Right cardiac atrium (tissue), 5 donors: ENCODE measurements at places on chromosomes 12 and 14. TPM values are rescaled to one million over a fixed set of nuclear protein-coding genes. Genes with fewer than 3 reads are reported as not detected.

Gene EPYC
- not detected for total RNA-seq

Gene STXBP6
- total RNA-seq = 30.8 TPM

Gene SUSD6
- 25.9 TPM for total RNA-seq

Gene BDKRB1
- not detected for total RNA-seq

Gene TAS2R42
- not detected for total RNA-seq

Gene TMTC1
- total RNA-seq = 52.5 TPM

Gene TAS2R19
- total RNA-seq = 2.9 TPM

Gene KRT79
- total RNA-seq = not detected

Gene CLEC4E
- 0.95 TPM for total RNA-seq

GRCh38 chr14:106308839-106309389, 782.5 kb downstream of the TMEM121 start:
- DNase-seq = no peak

- no peak for DNase-seq
These were observed 130.1 kb upstream of the LHX5 start for GRCh38 chr12:113601656-113602263.

DNA sequence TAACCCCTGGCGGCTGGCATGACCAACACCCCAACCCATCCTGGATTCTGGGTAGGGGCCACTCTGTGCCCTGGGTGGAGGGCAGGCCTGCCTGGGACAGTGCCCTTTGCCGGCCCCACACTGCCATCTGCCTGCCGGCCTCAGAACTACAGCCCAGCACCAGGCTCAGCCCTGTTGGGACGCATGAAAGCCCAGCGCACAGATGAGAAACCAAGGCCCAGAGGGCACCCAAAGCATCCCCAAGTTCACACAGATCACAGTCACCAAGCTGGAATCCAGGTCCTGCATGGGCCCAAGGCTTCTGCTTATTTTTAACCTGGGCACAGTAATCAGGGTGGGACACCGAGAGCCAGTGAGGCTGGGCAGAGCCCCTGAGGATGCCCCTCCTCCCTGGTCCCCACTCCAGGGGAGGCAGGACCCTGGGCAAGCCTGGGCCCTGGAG, 26.2 kb downstream of the RFLNA start:
- peak; percentile 68 for DNase-seq

GRCh38 chr12:93087840-93088610, 158.9 kb upstream of the EEA1 start:
- no peak for DNase-seq

DNA sequence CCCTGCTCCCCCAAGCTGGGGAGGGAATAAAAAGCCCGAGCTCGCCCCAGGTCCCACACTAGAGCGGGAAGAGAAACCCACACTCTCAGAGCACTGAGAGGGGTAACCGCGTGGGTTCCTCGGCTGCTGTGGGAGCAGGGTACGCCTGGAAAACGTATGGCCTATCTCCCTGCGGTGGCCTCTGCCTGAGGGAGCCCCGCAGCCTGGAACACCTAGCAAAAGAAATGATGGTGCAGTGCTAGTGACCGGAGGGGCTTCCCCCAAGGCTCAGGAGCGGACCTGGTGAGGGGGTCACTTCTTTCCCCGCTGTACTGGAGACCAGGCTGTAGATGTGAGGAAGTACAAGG, 2.5 kb upstream of the OR4N2 start:
- DNase-seq = no peak

GRCh38 chr12:15201056-15201455, 20.2 kb downstream of the RERG start:
- DNase-seq = no peak

DNA sequence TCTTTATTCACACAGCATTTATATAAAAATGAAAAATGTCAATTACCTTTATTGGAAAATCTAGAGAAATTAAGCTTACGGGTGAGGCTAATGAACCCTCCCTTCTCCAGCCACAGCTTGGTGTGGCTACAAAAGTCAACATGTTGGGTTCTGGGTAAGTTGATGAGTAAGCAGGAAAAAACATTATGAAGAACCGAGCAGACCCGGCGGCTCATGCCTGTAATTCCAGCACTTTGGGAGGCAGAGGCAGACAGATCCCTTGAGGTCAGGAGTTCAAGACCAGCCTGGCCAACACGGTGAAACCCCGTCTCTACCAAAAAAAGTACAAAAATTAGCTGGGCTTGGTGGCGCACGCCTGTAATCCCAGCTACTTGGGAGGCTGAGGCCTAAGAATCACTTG, 10.9 kb downstream of the NAA25 start:
- no peak for DNase-seq

- DNase-seq = no peak
These were observed 258.6 kb upstream of the TMEM132C start for GRCh38 chr12:128008341-128008740.

DNA sequence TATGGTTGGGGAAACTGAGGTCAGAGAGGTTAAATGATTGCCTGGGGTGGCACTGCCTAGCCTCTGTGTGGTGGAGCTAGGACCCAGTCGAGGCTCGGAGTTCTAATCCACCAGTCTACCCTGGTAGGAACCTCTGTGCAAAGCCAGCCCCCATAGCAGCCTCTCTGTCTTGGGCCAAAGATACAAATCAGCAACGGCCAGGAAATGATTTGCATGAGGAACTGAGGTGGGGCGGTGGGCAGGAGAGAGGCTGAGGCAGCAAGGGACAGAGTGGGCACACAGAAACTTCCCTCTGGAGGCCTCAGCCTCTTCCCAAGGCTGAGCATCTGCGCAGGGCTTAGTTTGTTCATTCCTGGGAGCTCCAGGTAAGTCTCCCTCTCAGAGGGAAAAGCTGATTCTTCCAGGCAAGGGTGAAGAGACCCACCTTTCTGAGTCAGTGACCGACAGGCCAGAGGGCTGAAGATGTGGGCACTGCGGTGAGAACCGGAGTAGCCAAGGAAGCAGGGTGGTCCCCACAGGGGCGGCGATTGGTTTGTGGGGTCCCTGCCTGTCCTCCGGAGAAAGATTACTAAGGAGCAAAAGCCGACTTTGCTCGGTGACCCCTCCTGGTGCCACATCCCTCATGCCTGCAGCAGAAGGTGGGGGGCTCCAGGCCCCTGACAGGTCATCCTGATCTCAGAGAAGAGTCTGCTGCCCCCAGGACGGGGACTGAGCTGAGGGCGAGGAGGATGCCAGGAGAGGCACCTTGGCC, 134.6 kb downstream of the CACNA1C start:
- DNase-seq = no peak

- no peak for DNase-seq
These were observed 56.4 kb upstream of the NEDD1 start for GRCh38 chr12:96850676-96851075.

GRCh38 chr14:75469606-75470237, 41.9 kb downstream of the JDP2 start:
- no peak for DNase-seq

DNA sequence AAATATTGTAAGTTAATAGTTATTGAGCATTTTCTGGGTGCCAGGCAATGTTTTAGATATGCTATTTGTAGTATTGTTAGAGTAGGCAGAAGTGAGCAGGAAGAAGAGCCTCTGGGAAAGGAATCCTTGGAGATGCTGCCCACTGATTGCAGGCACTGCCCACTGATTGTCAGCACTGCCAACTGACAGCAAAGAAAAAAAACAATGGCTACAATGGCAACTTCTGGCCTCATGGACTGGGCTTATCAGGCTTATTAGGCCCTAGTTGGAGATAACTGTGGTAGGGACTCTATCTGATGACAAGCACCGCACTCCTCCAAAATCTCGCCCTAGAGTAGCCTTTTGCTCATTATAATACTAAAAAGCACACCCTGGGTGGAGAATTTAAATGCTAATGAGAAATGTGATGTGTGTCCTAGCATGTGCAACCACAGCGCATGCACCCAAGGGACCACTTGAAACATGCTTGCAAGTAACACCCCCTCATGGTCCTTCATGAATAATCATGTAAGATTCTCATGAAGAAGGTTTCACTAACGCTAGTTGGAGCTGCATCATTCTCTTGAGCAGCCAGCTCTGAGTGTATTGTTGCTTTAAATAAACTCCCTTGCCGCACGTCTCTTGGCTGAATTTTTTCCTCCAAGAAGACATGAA, 103.5 kb upstream of the PPP4R3A start:
- DNase-seq = no peak

GRCh38 chr14:35340616-35341453, 48.7 kb downstream of the PSMA6 start:
- peak; percentile 61 for DNase-seq

DNA sequence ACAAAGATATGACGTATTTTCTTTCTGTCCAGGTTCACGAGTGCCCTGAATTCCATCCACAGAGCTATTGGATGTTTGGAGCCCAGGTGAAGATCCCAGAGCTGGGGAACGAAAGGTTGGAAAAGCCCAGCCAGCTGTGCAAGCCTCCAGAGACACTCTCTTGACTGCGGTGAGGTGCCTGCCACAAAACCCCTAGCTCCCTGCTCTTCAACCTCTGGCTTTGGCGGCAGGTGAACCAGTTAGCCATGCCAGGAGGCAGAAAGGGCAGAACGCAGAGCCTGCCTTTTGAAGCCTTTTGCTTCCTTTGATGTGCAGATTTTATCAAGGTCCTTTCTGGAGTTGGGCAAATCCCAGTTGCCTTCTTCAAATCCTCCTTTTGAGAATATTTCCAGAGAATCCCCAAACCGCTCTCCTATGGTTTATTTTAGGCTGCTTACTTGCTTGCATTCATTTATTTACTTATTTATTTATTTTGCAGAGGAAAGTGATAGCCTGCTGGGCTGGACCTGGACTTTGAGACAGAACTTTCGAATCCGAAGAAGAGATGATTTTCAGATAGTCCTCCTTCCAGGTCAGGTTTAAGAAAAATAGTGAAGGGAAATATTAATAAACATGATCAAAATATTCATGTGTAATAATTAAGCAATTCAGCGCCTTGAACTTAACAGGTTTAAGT, 411.2 kb upstream of the TBX3 start:
- DNase-seq = no peak

DNA sequence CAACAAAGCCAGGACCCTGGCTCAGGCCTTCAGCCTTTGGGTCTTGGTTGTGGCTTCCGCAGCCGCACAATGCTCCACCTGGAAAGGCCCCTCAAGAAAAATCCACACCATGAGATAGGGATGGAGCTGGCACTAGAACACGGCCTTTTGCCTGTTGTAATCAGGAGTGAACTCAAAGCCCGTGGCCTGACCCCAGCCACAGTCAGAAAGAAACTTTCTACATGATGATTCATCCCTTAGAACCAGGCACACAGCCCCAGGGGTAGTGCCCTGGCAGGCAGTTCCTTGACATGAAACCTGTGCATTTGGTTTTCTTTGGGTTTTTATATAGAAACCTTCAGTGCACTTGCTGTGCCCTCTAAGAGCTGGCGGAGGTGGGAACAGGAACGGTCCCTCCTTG, 5.1 kb downstream of the CLMN start:
- no peak for DNase-seq

- no peak for DNase-seq
These were observed 15.5 kb downstream of the HDAC7 start for GRCh38 chr12:47804171-47804570.

- no peak for DNase-seq
These were observed 285.3 kb downstream of the DPF3 start for GRCh38 chr14:72608391-72609204.

- no peak for DNase-seq
These were observed 464.9 kb downstream of the RPS29 start for GRCh38 chr14:49121246-49121645.

DNA sequence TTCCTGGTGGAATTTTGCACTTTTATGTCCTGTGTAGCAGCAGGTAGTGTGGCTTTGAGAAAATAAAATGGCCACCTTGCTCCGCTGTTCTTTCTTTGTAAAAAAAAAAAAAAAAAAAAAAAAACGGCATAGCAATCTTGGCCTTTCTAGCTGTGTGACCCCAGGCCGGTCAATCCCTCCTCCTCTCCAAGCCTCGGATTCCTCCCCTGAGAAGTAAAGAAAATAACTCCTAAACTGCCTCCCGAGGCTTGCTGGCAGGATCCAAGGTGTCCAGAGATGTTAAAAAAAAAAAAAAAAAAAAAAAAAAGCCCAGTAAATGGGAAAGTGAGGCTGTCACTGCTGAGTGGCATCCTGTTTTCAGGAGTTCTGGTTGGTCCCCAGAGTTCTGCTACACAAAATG, 23.9 kb upstream of the MAP1LC3B2 start:
- DNase-seq = no peak

- no peak for DNase-seq
These were observed 45.0 kb upstream of the IQSEC3 start for GRCh38 chr12:21301-22189.

DNA sequence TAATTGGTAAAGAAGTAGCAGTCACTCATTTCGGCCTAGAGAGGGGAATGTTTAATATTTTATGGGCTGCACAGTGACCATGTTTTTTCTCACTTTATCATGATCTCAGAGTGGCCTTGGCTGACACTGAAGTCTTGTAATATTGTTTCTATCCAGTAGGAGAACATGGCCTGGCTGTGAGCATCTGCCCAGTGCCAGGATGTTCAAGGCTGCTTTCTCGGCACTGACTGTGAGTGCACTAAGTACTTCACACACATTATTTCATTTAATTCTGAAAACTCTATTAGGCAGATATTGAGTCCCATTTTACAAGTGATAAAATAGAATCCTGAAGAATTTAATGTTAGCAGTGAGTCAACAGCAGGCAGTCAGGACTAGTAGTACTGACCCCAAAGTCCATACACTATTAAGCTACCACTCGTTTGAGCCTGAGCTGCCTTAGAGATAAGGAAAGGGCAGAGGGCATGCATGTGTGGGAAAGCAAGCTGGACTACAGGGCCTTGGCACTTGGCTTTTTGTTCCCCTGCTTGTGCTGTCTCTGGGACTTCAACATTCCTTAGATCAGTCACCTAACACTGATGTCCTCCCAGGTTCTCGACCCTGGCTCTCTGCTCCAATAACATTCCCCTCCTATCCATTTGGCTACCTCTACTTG, 42.2 kb upstream of the APPL2 start:
- DNase-seq = no peak

GRCh38 chr12:110424237-110424636, 20.7 kb upstream of the ANAPC7 start:
- no peak for DNase-seq

DNA sequence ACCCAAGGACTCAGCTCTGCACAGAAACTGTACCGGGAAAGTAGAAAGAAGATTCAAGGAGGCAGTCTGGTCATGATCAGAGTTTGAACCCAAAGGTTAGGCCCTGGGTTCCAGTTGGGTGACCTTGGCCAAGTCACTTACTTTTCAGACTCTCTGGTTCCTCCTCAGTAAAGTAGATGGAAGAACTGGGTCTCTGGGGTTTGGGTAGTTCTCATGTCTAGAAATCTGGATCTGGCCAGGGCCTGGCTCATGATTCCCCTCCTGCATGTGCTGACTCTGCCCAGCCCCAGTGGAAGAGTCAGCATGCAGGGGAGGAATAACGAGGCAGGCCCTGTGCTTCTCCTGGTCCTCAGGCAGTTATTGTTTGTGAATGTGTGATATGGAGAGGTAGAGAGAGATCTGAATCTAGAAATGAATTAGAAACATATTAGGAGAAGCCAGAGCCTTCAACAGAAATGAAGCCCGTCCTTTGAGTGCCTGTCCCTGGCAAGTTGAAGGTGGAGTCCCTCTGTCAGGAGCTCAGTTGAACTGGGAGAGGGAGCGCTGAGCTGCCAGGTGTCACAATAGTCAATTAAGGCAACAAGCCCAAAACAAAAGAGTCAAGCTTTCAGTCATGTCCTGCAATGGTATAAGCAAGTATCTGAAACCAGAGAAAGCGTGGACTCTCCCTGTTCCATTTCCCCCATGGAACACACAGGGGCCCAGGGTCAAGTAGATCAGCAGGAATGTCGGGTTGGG, 131.3 kb upstream of the HIF1A start:
- DNase-seq = no peak
